ENCODE measurements at places on chromosomes 1 and 21.

DNA sequence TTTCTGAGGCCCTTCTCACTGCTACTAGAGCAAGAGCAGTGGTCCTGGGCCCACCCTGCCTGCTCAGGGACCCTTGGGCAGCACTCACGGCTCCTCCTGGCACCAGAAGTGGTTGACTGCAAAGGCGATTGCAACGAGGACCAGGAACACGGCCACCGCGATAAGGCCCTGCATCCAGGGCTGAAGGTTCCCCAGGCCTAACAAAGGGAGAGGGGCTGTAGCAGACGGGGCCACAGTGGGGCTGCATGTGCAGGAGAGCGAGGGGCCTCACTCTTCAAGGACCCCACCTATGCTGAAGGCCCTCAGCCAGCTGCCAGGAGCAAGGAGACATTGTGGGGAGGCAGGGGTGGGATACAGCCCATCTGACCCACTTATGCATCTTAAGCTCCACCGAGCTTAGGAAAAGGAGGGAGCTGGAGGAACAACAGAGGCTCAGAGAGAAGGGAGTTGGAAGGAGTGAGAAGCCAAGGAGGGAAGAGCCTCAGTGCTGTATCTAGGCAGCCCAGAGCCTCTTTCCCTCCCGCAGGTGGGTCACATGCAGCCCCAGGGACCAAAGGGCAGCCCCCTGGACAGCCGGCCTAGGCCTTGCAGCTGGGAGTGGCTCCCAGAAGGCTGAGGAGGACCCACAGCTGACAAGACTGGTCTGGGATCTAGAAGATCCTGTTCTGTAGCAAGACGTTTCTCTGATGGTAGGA, 2.5 kb downstream of the PDZK1IP1 start:
- no peak for DNase-seq

DNA sequence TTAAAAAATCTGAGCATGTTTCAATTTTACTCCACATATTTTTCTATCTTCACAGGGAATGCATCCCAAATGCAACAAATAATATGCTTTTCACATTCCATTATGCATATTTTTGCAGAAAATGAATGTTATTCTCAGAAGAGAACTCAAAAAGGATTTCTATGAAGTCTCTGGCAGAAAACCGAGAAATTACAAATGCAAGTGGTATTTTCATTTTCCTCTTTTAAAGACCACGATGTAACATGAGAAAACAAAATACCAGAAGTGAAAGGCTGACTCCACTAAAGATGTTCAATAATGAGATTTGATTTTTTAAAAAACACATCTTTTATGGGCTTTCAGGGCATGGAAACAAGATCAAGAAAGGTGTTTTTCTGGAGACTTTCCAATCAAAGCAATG, 5.0 kb upstream of the PDC start:
- DNase-seq: no peak

DNA sequence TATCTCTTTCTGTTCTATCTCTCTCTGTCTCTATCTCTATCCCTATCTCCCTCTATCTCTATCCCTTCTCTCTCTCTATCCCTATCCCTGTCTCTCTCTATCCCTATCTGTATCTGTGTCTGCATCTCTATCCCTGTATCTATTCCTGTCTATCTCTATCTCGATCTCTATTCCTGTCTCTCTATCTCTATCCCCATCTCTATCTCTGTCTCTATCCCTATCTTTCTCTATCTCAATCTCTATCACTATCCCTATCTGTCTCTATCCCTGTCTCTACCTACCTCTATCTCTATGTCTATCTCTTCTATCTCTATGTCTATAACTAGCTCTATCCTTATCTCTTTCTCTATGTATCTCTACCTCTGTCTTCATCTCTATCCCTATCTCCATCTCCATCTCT, 141.4 kb upstream of the KCNJ6 start:
- no peak for DNase-seq

DNA sequence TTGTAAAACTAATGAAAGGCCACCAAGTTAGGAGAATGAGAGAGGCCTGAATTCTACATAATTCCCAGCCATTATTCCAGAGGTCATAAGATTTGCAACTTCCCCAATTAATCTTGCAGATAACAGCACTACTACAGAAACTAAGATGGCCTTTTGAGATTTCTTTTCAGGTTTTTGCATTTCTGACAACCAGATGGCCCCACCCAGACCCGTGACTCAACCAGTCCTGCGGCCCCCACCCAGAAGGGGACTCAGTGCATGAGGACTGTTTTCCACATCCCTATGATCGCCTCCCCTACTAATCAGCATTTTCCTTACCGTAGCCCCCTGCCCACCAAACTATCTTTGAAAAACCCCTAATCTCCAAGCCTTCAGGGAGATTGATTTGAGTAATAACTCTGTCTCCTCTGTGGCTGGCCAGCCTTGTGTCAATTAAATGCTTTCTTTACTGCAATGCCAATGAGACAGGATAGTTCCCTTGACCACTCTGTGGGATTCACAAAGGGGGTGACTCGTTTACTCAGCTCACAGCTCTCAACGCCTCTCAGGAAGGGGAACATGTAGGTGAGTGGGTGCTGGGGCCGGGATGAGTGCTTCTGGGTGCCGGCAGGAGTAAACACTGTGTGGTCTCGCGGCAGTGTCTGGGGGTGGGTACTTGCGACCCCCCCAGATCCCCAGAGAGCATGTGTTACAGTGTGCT, 10.5 kb upstream of the CNIH3 start:
- DNase-seq: no peak

DNA sequence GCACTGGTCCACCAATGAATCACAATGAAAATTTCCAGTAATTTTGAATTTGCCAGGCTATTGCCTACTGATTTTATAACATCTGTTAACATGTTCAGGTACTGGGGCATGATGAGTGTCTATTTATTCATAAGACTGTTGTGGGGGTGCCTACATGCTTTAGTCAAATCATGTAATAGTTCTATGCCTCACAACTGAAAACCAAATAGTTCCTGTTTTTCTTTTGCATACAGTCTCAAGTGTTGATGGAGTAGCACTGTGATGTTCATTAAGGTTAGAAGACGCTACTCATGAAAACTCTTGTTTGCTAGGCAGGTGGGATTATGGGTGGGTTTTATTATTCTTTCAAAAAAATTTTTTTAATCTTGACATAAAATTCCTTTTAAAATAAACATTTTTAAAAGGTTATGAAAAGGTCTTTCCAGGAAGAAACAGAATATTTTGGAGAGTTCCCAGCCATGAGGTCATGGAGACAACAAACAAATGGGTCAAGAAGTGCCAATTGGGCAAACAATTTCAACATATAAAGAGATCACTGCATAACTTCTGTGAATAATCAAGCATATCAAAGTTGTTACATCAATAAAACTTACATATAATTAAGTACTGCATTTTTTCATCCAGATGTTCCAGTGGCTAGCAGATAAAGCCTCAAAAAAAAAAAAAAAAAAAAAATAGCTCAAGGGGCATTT, 40.2 kb upstream of the NHLH2 start:
- DNase-seq: no peak

- no peak for DNase-seq
Observed at GRCh38 chr1:171807556-171807955, 26.1 kb downstream of the METTL13 start.

Measured in kidney glomerular epithelial cell (primary cell).